ENCODE measurements at places on chromosomes 1 and 21.

DNA sequence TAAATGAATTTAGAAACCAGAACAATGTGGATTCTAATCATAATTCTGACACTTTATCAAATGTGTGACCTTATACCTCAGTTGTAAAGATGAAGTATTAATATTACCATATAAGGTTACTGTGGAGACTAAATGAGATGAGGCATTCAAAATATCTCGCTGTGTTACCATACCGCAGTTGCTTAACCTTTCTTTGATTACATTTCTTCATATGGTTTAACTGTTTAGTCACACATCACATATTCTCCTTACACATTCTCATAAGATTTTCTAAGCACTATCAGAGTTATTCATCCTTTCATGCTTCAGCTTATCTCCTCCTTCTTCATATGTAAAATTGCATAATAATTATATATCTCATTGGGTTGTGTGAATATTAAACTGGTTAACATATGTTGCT is 88.9 kb downstream of the LRRC53 start:
- DNase-seq: no peak

- DNase-seq: no peak
Measured at GRCh38 chr21:34691390-34692032, 22.7 kb downstream of the CLIC6 start.

GRCh38 chr1:152752225-152752624 is 5.6 kb upstream of the KPRP start:
- DNase-seq: no peak

- DNase-seq: no peak
Measured at GRCh38 chr21:34962586-34963222, 86.4 kb downstream of the RUNX1 start.

GRCh38 chr1:25049190-25049589 is 119.1 kb upstream of the RUNX3 start:
- DNase-seq: no peak
